NCI-H510A (cell line): ENCODE measurements at places on chromosomes 2 and 18.

GRCh38 chr2:128494640-128495321 is 176.1 kb upstream of the HS6ST1 start:
- DNase-seq: no peak

GRCh38 chr18:58180172-58180571 is 136.1 kb downstream of the NEDD4L start:
- DNase-seq: no peak

DNA sequence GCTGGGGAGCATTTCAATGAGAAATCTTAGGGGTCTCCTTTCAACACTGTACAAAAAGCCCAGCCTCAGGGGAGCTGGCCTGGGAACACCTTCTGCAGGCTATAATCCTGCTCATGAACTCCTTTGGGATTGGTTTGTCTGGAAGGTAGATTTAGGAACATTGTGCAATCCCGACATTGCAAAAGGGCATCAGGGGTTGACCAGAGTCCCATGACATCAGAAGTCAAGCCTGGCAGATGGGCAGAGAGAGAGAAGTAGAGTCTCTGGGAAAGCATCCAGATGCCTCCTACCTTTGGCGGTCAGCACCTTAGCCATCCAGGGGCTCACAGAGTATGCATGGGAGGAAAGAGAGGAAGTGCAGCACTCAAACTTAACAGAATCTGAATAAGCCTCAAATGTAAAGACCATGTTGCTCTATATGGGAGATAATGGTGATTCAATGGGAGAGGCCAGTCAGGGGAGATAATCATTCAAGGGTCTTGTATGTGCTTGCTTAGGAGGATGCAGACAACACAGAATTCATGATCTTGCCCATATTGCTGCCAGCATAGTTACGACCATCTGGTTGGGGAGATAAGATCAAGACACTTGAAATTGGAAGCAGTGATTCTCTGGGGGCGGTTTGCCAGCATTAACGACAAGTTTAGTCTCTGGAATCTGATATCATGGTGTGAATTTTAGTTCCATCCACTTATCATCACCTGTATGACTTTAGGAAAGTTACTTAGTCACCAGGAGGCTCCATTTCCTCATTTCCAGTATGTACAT is 58.3 kb upstream of the UPP2 start:
- DNase-seq: no peak

DNA sequence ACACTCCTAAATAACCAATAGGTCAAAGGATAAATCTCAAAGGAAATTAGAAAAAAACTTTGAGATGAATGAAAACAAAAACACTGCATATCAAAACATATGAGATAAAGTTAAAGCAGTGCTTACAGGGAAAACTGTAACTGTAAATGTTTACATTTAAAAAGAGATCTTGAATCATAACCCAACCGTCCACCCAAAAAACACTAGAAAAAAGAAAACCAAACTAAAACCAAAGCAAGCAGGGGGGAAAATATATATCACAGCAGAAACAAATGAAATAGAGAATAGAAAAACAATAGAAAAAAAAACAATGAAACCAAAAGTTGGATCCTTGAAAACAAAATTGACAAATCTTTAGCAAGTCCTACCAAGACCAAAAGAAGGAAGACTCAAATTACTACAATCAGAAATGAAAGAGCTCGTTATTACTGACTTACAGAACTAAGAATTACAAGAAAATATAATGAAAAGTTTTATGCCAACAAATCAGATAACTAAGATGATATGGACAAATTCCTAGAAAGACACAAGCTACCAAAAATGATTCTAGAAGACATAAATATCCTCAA is 65.6 kb downstream of the TLK1 start:
- no peak for DNase-seq

DNA sequence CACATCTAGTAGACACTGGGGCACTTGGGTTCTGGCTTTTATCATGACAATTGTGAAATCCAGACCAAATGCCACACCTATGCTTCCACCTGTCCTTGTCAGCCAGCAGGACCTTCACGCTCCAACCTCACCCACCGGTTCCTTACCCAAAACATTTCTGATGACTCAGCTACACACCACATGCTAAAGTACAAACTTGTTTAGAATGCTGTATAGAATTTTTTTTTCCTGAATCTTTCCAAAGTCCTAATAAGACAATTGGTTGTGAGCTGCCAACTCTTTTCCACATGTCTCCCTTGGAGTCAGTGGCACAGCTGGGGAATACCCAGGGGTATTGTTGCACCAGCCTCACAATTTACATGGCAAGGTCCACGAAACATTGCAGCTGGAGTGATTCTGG is 75.5 kb upstream of the LPIN2 start:
- no peak for DNase-seq
